ENCODE measurements at places on chromosomes 4 and X. TPM values are rescaled to one million over a fixed set of nuclear protein-coding genes. Genes with fewer than 3 reads are reported as not detected.

USP51 gene
- total RNA-seq: 2.4 TPM

TBX22 gene
- 0.29 TPM for total RNA-seq

GPC3 gene
- 8.3 TPM for total RNA-seq

MAGEE1 gene
- total RNA-seq: 2.8 TPM

SERTM2 gene
- not detected for total RNA-seq

CCDC110 gene
- total RNA-seq: 1.6 TPM

- no peak for DNase-seq
Measured at GRCh38 chrX:77937291-77937690, 26.8 kb downstream of the ATP7A start.

- DNase-seq: no peak
Measured at GRCh38 chr4:14379183-14379582, 623.1 kb upstream of the CPEB2 start.

- no peak for DNase-seq
Measured at GRCh38 chr4:101252721-101253120, 94.6 kb downstream of the PPP3CA start.

DNA sequence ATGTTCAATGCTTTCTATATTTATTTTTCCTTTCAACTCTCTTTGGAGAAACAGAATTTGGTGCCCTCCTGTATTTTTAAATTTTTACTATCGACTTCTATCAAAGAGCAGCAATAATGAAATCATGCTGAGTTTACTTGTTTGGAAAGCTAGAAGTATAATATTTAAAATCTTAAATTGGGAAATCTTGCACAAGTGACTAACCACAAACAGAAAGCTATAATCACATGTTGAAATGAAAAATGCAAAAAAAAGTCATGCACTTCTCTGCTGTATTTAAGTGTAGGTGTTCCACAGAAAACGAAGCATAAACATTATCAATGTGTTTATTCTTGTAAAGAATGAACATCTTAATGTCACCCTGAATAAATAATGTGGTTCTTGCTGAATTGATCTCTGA is 306.1 kb downstream of the PCDH18 start:
- no peak for DNase-seq

DNA sequence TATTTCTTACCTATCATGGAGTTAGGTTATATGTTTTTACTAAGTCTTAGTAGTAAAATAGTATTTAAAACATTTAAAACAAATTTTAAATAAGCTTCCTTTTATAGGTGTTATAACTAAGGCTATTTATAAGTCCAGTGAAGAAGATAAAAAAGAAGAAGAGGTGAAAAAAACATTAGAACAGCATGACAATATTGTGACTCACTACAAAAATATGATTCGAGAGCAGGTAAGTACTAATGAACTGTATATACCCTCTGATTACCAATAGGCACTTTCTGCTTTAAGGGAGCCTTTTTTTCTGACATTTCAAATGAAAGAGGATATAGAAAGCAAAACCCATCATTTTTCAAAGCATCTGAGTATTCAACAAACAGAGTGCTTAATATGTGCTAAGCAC is 76.6 kb downstream of the USO1 start:
- no peak for DNase-seq

- no peak for DNase-seq
Measured at GRCh38 chr4:118931786-118932185, 43.1 kb downstream of the SYNPO2 start.

DNA sequence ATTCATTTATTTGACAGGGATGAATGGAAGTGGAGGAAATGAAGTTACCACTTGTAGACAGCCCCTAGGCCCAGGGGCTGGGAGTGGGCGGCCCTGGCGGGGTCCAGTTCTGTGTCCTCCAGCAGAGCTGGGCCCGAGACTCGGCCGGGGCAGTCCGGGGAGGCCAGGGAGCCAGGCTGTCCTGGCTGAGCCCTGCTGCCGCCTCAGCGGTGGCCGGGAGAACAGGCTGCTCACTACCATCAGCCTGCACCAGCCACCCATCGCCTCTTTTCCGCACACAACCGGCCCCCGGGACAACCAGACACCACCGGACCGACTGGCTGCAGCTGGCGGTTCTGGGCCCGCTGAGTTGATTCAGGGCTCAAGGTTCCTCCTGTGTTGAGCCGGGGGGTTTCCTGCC is 25.6 kb downstream of the CLDN34 start:
- DNase-seq: no peak

GRCh38 chrX:110803506-110803905 is 7.9 kb upstream of the CHRDL1 start:
- no peak for DNase-seq

GRCh38 chrX:15854080-15854655 is 445 bp downstream of the AP1S2 start:
- peak; percentile 70 for DNase-seq

GRCh38 chrX:133653358-133653757 is 238.1 kb upstream of the GPC4 start:
- no peak for DNase-seq

GRCh38 chrX:118694638-118695037 is 32.8 kb upstream of the IL13RA1 start:
- no peak for DNase-seq

GRCh38 chrX:54484666-54485065 is 11.4 kb downstream of the FGD1 start:
- DNase-seq: no peak

DNA sequence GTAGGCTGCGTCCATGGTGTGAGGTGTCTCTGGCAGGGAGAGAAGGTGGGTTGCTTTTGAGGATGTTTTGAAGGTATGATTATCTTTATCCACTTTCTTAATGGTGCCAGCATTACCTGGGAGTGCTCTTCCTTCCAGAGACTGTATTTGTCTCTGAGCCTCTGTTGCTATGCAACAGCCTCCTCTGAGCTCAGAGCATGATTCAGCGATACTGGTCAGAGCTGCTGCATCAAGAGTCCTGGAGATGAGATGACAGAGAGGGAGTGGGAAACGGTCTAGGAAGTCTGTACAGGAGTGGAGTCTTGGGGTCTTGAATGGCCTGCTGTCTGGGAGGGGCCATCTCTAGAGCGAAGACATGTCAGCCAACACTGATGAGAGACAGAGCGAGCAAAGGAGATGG is 104.4 kb upstream of the RAB40AL start:
- DNase-seq: no peak

DNA sequence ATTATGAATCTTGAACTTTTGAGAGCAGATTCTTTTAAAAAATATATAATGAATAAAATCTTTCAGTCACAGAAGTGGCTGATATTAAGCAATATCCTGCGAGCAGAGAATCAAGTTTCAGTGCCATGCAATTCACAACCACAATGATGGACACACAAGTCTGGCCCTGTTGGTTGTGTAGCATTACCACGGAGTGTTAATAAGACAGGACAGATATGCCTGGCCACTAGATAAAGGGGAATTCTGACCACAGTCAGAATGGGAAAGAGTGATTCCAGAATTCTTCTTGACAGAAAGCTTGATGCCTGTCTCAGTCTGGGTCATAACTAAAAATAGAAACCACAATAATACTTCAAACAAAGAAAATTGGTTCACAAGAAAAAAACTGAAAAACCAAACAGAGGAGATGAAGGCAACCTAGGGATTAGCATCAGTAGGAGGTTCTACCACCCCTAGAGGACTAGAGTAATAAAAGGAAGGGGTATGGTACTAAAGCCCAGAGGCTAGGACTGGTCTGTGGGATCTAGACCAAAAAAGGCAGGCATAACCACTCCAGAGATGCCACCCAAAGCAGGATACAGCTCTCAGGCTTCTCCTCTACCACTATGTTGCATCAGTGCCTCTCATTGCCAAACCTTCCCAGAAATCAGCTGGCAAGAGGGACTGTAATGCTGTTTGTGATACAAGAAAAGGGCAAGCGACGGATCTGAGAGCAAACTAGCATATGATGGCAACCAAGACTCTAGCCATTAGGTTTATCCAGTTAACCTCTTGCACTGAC is 59.0 kb downstream of the RNF150 start:
- no peak for DNase-seq

DNA sequence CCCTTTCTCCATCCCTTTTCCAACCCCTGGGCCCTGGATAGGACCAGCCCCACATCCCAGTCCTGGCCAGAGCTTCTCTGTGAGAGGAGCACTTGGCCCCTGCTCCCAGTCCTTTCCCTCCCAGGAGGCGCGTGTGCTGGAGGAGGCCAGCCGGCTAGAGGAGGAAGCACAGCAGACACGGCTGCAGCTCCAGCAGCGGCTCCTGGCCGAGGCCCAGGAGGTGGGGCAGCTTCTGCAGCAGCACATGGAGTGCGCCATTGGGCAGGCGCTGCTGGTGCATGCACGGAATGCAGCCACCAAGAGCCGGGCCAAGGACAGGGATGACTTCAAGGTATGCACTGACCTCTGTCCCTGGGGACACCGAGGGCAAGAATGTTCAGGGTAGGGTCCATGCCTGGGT is 87.5 kb downstream of the EVC start:
- no peak for DNase-seq

GRCh38 chrX:115939070-115939469 is 231.5 kb upstream of the AGTR2 start:
- no peak for DNase-seq

DNA sequence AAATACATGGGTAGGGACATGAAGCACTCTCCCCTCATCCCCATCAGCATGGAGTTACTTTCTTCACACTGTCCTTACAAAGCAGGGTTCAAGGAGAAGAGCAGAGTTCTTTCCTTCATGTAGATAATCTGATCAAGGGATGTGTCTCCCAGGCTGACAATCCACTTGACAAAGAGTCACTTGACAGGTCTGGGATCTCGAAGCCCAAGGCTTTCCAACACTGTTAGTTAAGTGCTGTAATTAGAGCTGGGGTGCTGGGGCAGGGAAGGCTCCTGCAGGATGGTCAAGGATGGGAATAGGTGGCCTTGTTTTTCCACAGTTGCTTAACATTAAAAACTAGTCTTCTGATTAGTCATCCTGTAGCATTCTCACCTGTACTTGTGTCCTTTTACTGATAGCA is 38.0 kb downstream of the CCNG2 start:
- DNase-seq: no peak

GRCh38 chrX:12811658-12812057 is 20.4 kb downstream of the PRPS2 start:
- DNase-seq: no peak

All from left cardiac atrium (tissue), 4 donors.